Uterine smooth muscle cell (primary cell): ENCODE measurements at places on chromosomes 4 and X. TPM values are rescaled to one million over a fixed set of nuclear protein-coding genes. Genes with fewer than 3 reads are reported as not detected.

The CENPI gene
- total RNA-seq: 18.1 and 46.5 TPM in 2 replicates

The BGN gene
- 9.0 and 27.9 TPM in 2 replicates for total RNA-seq

The USP17L17 gene
- total RNA-seq: not detected in 2 replicates

The TEX13C gene
- not detected in 2 replicates for total RNA-seq

The TAF7L gene
- total RNA-seq: 0.89 and 1.9 TPM in 2 replicates

The SORCS2 gene
- total RNA-seq: 0.44 and 1.5 TPM in 2 replicates

The NAT8L gene
- total RNA-seq: under 0.01 and 0.12 TPM in 2 replicates

The RASGEF1B gene
- total RNA-seq: 1.1 and 1.2 TPM in 2 replicates

The TNIP3 gene
- 0.25 and 0.77 TPM in 2 replicates for total RNA-seq

The NHS gene
- 2.3 and 4.6 TPM in 2 replicates for total RNA-seq

The OPRPN gene
- not detected in 2 replicates for total RNA-seq

The PROM1 gene
- under 0.01 TPM in 1 of 2 replicates, not detected in the other for total RNA-seq

The NOX1 gene
- total RNA-seq: not detected in 2 replicates

The RAB41 gene
- total RNA-seq: not detected in 2 replicates

The XKRX gene
- under 0.01 TPM in 2 replicates for total RNA-seq

The SLC26A1 gene
- not detected in 2 replicates for total RNA-seq

The TSPAN6 gene
- total RNA-seq: 22.0 and 39.2 TPM in 2 replicates

The OCRL gene
- total RNA-seq: 19.8 and 22.5 TPM in 2 replicates

The USP17L15 gene
- 0.11 TPM in 1 of 2 replicates, not detected in the other for total RNA-seq

The EMCN gene
- under 0.01 and 0.12 TPM in 2 replicates for total RNA-seq

The UGT2B11 gene
- total RNA-seq: not detected in 2 replicates

The DLG3 gene
- total RNA-seq: 24.7 and 26.9 TPM in 2 replicates

The PNCK gene
- 1.2 TPM in 1 of 2 replicates, not detected in the other for total RNA-seq
